Activated CD4-positive, CD25-positive, alpha-beta regulatory T cell treated with anti-CD3 and anti-CD28 coated beads, Interleukin-2, amount 50 U/mL, for 72 hours (primary cell): ENCODE measurements at places on chromosomes 16 and 17.
A peak's percentile ranks its signal among the peaks of the same experiment; 100 is the strongest.

GRCh38 chr16:84607694-84608093 is 10.2 kb downstream of the COTL1 start:
- no peak for DNase-seq

- no peak for DNase-seq
These were observed 158.3 kb upstream of the PLCG2 start for GRCh38 chr16:81620796-81621195.

DNA sequence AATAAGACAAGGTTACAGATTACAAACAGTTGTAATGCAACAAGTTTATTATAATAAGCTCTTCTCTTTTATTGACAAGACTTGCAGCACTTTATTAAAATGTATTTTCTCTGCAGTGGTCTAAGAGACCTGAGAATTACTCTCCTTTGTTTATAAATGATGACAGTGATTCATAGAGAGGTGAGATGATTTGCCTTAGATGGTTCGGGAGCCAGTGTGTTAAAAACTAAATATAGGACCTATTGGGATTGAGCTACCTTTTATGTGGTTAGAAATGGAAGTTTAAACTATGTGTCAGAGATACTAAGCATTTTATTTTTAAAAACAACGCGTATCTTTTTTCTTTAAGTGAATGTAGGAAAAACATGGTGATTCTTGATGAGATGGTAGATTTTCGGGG is 2.9 kb upstream of the KRTAP3-3 start:
- DNase-seq, result no peak

GRCh38 chr17:80422276-80422675 is 7.3 kb downstream of the ENDOV start:
- no peak for DNase-seq

GRCh38 chr16:50081428-50082018 is 15.8 kb downstream of the HEATR3 start:
- no peak for DNase-seq

GRCh38 chr17:52470553-52470952 is 312.0 kb upstream of the CA10 start:
- no peak for DNase-seq

GRCh38 chr16:14111713-14112538 is 40.8 kb downstream of the MRTFB start:
- no peak for DNase-seq

DNA sequence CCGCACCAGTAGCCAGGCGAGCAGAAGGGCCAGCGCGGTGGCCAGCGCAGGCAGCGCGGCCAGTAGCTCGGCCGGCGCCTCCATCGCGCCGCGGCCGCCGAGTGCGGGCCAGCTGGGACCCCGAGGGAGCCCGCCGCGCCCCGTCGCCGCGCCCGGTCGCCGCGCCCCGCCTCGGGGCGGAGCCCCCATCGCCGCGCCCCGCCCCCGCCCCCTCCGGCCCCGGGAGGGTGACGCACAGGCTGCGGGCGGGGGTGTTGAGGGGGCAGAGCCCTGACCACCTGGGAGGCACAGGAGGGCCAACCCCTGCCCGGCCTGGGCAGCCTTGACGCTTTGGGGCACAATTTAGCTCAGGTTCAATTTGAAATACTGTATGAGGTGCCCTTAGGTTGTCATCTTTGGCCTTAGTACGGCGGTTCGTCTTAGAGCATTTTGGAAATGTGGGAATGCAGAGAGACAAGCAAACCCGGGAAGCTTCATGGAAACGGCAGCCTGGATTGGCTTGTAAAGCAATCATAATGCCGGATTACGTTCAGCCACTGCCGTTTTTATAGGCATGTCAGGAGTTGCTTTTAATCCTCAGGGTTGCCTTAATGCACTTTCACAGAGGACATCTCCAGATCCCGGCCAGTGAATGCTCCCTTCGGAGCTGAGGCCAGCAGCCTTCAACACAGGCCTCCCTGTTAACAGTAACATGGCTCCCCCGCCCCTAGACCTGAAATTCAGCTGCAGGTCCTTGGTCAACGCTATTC is at the start of gene MXRA7:
TSS of gene MXRA7 (minus strand) at position 103 of the 749 bp plus-strand sequence. CDS start at position 84, 19 bp downstream.
- DNase-seq, result peak; percentile 42

- no peak for DNase-seq
These were observed 17.8 kb downstream of the SNN start for GRCh38 chr16:11685844-11686618.

- DNase-seq, result no peak
These were observed 9.7 kb downstream of the IRX6 start for GRCh38 chr16:55333684-55334083.

- no peak for DNase-seq
These were observed 348.0 kb upstream of the TNRC6C start for GRCh38 chr17:77610518-77610893.

GRCh38 chr16:53912155-53912554 is 208.2 kb downstream of the FTO start:
- DNase-seq, result no peak

DNA sequence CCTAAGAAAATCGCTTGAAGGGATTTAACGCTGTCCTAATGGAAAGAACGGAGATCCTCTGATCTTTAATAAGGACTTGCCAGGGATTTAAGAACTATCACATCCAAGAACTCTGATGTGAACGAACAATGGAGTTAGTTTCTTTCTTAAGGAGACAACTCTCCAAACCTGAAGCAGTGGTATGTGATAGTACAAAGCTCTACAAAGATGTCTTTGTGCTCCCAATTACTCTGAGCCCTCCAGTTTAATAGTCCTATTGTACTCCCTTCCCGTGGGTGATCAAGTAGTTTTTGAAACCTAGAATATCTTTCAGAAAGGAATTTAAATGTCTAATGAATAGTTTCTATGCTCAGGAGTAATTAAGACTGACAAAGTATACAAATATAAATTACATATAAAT is 123.8 kb downstream of the FTO start:
- DNase-seq, result no peak

DNA sequence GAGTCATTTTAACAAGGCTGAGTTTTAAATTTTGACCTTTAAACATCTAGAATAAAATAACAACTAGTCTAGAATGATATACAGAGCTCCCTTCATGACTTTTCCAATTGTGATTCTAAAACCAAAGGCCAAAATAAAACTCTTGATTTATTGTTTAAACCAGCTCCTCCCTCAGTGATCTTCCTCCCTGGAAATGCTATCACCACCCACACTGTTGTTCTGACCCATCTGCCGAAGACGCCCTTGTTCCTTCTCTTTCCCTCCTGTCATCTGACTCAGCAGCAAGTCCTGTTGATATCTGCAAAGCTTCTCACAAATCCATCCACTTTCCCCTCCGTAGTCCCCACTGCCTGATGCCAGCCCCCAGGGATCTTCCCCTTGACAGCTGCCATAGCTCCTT is 231.6 kb upstream of the DYNLRB2 start:
- no peak for DNase-seq

GRCh38 chr16:31083081-31083480 is 5.7 kb downstream of the PRSS53 start:
- no peak for DNase-seq

DNA sequence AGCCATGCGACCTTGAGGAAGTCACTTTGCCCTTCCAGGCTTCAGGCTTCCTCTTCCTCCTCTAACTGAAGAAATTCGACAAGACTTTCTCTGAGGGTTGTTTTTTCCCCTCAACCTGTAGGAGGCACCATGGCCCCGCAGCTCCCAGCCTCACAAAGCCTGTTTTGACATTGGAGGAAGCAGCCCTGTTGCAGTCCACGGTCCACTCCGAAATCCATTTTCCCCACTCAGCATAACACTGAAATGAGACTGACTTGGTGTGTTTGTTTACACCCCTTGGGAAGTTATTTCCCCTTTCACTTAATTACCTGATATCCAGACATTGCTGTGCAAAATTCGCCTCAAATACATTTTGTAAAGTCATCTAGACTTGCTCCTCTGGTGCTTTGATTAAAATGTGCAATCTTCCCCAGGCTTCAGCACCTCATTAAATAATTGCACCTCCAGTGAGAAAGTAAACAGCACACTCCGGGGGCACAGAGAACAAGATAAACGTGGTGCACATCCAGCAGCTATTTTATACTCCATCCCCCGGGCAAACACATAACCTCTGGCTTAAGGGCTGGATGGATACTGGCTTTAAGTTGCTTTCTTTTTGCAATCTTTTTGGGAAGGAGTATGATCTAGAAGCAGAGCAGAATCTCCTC is 41.4 kb upstream of the PIRT start:
- DNase-seq, result no peak

DNA sequence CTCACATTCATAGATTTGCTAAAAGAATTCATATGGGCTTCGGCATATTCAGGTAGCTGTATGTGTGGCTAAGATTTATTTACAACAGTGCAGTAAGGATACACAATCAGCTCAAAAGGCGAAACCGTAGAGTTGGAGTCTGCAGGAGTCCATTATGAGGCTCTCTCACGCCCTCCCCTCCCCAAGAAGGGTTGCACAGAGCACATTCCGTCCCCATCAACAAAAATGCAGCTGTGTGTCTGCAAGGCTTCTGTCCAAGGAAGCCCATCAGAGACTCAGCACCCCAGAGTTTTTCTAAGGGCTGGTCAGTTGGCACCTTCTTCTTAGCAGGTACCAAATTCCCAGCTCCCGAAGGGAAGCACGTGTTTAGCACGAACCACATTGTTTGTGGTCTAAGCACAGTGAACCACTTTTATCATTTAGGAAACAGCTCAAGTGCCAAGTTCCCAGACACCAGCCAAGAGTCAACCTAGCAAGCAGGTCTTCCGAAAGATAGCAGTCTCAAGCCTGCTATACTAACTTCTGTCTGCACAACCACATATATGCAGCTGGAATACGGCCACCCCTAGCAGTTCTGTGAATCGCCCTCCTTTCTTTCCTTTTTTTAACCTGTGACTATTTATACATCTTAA is 28.5 kb upstream of the MEAK7 start:
- DNase-seq, result no peak

- DNase-seq, result no peak
These were observed 17.1 kb upstream of the CDH1 start for GRCh38 chr16:68719993-68720489.

DNA sequence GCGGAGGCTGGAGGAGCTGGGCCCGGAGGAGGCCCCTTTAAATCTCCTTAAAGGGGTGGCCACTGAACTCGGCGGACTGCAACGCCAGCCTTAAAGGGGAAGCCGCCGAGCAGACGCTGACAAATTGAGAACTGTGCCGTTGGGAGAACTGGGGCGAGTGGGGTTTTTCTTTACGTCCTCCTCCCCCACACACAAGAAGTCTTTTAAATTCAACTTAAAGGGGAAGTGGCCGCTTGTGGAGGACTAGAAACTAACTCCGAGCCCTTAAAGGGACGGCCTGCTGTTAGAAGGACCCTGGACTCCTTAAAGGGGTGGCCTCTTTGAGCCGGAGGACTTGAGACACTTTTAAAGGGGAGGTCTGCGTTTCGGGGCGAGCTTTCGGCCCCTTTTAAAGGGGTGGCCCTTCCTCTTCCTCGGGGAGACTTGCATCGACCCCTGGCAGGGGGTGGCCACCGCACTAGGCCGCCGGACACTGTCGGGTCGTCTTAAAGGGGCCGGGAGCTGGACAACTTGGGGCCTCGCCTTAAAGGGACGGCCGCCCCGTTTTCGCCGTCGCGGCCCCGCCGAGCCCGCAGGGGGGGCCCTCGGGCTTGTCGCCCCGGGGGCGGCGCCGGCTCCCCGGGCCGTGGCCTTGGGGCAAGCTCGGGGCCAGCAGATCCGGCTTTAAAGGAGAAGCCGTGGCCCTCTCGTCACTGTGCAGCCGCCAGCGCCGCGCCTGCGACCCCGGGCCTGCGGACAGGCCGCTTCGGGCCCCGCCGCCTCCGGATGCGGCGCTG is 688 bp downstream of the FBRS start:
- DNase-seq, result peak; percentile 65

- DNase-seq, result no peak
These were observed 21.7 kb upstream of the USP36 start for GRCh38 chr17:78862073-78863023.

DNA sequence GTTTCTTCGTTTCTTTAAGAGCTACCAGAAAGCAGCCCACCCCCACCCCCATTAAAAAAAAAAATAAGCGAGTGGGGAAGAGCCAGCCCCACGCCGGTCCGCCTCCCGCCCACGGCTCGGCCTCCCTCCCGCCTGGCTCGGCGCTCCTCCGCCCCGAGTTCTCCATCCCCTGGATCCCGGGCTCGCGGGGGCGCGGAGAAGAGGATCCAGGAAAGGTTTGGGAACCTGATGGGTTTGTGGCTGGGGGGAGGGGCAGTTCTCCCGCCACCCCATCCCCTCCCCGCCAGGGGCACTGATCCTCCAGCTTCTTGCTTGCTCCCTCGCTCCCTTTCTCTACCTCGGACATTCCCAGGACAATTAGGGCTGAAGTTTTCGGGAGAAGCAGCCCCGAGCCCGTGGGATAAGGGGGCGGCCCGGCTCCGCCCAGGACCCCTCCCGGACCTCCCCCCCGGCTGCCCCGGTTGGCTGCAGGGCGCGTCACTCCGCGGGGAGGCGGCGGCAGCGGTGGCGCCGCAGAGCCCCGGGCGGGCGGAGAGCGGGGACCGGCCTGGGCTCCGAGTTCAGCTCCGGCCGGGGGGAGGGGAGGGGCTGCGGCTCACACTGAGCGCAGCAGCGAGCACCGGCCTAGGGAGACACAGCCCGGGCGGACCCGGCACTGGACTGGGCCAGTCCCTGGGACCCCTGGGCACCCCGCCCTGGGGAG is 1.0 kb upstream of the SALL1 start:
- DNase-seq, result no peak

DNA sequence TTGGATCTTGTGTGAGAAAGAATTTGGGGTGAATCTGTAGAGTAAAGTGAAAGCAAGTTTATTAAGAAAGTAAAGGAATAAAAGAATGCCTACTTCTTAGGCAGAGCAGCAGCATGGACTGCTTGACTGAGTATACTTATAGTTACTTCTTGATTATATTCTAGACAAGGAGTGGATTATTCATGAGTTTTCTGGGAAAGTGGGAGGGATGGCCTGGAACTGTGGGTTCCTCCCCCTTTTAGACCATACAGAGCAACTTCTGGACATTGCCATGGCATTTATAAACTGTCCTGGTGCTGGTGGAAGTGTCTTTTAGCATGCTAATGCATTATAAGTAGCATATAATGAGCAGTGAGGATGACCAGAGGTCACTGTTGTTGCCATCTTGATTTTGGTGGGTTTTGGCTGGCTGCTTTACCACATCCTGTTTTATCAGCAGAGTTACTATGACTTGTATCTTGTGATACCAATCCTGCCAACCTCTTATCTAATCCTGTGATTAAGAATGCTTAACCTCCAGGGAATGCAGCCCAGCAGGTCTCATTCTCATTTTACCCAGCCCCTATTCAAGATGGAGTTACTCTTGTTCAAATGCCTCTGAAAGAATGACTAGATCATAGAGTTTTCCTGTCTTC is 58.7 kb downstream of the HSD17B2 start:
- no peak for DNase-seq

- no peak for DNase-seq
These were observed 11.8 kb upstream of the FOXK2 start for GRCh38 chr17:82507631-82508175.

DNA sequence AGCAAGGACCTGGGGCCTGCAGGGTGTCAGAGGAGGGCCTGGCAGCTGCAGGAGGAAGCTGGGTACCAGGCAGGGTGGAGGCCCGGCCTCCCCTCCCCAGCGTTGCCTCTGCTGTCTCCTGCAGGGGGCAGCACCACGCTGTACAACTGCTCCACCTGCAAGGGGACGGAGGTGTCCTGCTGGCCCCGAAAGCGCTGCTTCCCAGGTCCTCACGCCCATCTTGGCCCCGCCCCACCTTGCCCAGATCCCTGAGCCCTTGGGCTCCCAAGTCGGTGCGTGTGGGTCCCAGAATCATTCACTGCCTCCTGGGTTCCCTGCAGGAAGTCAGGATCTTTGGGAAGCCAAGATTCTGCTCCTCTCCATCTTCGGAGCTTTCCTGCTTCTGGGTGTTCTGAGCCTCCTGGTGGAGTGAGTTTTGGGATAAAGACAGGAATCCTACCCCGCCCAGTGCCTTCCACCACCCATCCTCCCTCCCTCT is 1.2 kb downstream of the TMEM95 start:
- DNase-seq, result peak; percentile 89
